ENCODE measurements at places on chromosomes 6 and 20.

GRCh38 chr6:147176795-147177194 is 27.4 kb upstream of the STXBP5 start:
- no peak for DNase-seq

DNA sequence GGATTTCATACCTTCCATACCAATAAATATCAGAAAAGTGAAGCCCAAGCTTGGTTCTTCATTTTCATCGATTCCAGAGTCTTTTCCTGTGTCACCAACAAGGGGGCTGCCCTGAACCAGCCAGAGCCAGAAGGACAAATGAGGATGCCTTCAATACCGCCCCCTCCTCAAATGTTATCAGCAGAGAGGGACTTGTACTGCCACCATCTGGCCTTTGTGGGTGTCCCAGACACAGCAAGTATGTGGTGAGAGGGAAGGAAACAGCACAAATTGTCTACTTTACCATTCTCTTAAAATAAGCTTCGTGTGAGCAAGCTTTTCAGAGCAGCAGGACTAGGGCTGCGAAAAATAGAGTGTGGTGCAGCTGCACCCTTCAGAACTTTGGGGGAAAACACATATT is 165.3 kb downstream of the SOBP start:
- DNase-seq, result no peak

DNA sequence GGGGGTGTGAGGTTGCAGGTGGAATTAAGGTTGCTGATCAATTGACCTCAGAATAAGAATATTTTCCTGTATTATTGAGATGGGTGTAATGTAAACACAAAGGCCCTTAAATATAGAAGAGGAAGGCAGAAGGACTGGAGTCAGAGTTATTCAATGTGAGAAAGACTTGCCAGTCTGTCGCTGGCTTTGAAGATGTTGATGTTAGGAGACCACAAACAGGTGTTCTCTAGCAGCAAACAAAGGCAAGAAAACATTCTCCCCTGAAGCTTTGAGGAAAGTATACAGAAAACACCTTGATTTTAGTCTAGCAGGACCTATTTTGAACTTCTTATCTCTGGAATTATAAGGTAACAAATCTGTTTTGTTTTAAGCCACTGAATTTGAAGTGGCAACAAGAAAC is 138.9 kb upstream of the PTPRK start:
- DNase-seq, result no peak

DNA sequence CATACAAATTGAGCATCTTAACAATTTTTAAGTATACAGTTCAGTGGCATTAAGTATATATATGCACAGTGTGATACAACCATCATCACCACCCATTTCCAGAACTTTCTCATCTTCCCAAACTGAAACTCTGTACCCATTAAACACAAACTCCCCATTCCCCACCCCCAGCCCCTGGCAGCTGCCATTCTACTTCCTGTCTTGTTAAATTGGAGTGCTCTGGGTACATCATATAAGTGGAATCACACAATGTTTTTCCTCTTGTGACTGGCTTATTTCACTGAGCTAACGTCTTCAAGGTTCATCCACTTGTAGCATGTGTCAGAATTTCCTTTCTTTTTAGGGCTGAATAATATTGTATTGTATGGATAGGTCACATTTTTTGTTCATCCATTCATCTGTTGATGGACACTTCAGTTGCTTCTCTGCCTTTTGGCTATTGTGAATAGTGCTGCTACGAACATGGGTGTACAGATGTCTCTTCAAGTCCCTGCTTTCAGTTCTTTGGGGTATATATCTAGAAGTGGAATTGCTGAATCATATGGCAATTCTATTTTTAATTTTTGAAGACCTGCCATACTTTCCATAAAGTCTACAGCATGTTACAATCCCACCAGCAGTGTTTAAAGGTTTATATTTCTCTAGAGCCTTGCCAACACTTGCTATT is 19.6 kb upstream of the RREB1 start:
- DNase-seq, result no peak

GRCh38 chr6:13038741-13039190 is 289.6 kb downstream of the TBC1D7 start:
- DNase-seq, result no peak

All from activated naive CD4-positive, alpha-beta T cell (primary cell).